ENCODE measurements at places on chromosomes 2 and 18. TPM values are rescaled to one million over a fixed set of nuclear protein-coding genes. Genes with fewer than 3 reads are reported as not detected.

Gene HOXD13
- not detected for polyA plus RNA-seq

DNA sequence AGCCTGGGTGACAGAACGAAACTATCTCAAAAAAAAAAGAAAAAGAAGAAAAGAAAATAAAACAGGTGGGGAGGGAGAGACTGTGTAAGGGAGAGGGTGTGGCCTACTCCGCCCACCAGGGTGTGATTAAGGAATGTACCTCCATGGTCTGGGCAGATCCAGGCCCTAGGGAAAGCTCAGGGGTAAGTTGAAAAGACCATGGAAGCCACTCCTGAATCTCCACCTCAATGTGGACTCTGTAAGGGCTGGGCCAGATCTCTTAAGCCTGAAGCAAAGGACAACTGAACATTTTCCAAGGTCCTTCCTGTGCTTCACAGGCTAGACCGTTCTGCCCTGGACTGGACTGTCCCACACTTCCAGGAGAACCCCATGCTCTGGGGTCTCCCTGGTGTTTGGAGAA is 9.7 kb upstream of the ATG16L1 start:
- no peak for DNase-seq

- DNase-seq = no peak
These were observed 7.0 kb downstream of the MYT1L start for GRCh38 chr2:2324119-2324518.

Gene FZD7
- polyA plus RNA-seq = 32.4 TPM

Gene CDK15
- polyA plus RNA-seq = 0.26 TPM

- DNase-seq = no peak
These were observed 18.4 kb downstream of the SLC4A3 start for GRCh38 chr2:219645631-219646527.

- DNase-seq = no peak
These were observed 272.3 kb upstream of the ZNF804A start for GRCh38 chr2:184326066-184326465.

- no peak for DNase-seq
These were observed 9.8 kb downstream of the HS6ST1 start for GRCh38 chr2:128308889-128309279.

GRCh38 chr2:207276248-207276647 is 110.5 kb upstream of the KLF7 start:
- DNase-seq = no peak

- no peak for DNase-seq
These were observed 391.1 kb downstream of the TNS1 start for GRCh38 chr2:217611626-217612127.

DNA sequence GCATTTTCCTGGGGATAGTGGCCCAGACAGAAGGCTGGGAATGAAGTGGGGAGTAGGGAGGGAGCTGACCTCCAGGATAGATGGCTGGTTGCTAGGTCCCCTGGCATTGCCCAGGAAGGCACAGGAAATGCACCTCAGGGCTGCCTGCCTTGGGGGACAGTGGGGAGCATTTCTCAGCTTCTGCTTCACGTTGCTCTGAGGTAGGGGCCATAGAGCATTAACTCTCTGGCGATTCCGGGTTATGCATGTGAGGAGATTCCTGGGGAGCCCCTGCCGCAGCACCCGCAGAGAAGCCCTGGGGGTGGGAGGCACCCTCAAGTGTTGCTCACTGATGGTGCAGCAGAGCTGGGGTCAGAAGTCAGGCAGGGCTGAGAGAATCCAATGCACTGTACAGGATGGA is 256.5 kb downstream of the CYP26B1 start:
- DNase-seq = no peak

GRCh38 chr18:59612381-59612780 is 84.8 kb downstream of the CCBE1 start:
- no peak for DNase-seq

Gene DUSP19
- polyA plus RNA-seq = 5.3 TPM

Gene PRKAG3
- 0.18 TPM for polyA plus RNA-seq

Gene SLC14A1
- 1.6 TPM for polyA plus RNA-seq

Gene EPB41L3
- polyA plus RNA-seq = 41.5 TPM

GRCh38 chr2:8154270-8154669 is 527.6 kb upstream of the ID2 start:
- no peak for DNase-seq

GRCh38 chr2:65130664-65131175 is 814 bp upstream of the RAB1A start:
- no peak for DNase-seq

- no peak for DNase-seq
These were observed 3.6 kb downstream of the ADRA2B start for GRCh38 chr2:96112501-96113366.

GRCh38 chr2:223283771-223284170 is 231.8 kb downstream of the KCNE4 start:
- DNase-seq = no peak

DNA sequence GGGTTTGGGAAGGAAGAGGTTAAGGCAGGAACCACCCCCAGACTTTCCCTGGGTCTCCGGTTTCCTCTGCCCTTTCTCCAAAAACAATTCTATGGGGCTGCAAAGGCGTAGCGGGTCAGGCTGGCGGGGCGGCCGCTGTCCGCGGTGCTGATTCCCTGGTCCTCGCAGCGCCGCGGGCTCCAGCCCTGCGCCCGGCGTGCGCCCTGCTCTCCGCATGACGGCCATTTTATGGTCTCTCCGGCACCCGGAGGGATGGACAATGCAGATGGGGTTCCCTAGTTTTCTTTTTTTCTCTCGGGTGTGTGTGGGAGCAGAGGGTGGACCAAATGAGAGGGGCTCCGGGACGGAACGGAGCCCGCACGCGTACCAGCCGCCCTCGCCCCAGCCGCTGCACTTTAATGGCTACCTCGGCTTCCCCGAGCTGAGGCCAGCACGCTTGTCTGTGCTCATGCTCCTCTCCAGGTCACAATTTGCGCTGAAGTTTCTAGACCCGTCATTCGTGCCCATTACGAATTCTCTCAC is 1.6 kb downstream of the ST8SIA3 start:
- DNase-seq = peak; percentile 50

- DNase-seq = no peak
These were observed 152.7 kb upstream of the HDAC4 start for GRCh38 chr2:239553376-239554000.

- DNase-seq = peak; percentile 39
These were observed 323.2 kb downstream of the PLCL1 start for GRCh38 chr2:198127627-198128026.

GRCh38 chr18:7105268-7105667 is 12.3 kb downstream of the LAMA1 start:
- no peak for DNase-seq
